ENCODE measurements at places on chromosomes 3 and 15. TPM values are rescaled to one million over a fixed set of nuclear protein-coding genes. Genes with fewer than 3 reads are reported as not detected.

DNA sequence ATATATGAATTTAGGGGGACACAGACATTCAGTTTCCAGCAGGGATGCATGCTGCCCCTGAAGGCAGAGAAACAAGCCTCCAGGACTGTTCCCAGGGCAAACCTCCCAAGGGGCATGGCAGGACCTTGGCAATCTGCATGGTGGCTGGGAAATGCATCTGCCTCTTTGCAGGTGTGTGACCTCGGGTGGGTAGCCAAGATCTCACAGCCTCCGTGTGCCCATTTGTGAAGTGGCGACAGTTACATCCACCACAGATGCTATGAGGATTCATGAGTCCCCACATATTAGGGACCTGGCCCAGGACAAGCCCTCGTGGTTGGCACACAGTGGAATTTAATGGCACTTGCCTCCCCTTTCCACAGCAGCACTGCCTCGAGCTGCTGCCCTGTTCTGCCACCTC, 29.9 kb downstream of the SLC28A1 start:
- no peak for DNase-seq

DNA sequence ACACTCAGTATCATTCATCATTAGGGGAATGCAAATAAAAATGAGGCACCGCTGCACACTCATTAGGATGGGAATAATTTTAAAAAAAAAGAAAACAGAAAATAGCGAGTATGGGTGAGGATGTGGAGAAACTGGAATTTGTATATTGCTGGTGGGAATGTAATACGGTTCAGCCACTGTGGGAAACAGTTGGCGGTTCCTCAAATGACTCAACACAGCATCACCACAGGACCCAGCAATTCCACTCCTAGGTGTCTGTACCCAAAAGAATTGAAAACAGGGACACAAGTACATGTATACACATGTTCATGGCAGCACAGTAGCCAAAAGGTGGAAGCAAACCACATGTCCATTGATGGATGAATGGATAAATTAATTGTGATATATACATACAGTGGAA, 35.2 kb upstream of the RFTN1 start:
- DNase-seq = no peak

- no peak for DNase-seq
Observed at GRCh38 chr15:39937696-39938095, 3.8 kb downstream of the EIF2AK4 start.

Gene ISL2
- polyA plus RNA-seq = not detected

Gene CFAP161
- polyA plus RNA-seq = 0.43 TPM

- DNase-seq = no peak
Observed at GRCh38 chr15:99651023-99651807, 82.0 kb downstream of the LYSMD4 start.

DNA sequence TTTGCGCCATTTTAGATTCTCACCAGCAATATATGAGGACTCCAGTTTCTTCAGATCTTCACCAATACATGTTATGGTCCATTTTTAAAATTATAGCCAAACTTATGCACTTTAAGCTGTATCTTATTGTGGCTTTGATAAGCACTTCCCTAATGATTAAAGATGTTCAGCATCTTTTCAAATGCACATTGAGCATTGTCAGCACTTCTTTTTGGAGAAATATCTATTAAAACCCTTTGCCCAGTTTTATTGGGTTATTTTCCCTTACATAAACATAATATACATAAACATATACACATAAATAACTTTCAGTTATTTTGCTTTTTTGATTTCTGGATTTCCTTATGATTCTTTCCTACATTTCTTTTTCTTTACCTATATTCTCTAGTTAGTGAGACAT, 83.8 kb downstream of the ROBO1 start:
- DNase-seq = no peak

GRCh38 chr15:59998950-59999611, 5.0 kb upstream of the FOXB1 start:
- no peak for DNase-seq

GRCh38 chr3:11607816-11608215, 35.9 kb downstream of the VGLL4 start:
- DNase-seq = no peak

- DNase-seq = no peak
Observed at GRCh38 chr15:93028632-93029213, 60.3 kb downstream of the RGMA start.

Gene C3orf70
- polyA plus RNA-seq = 9.9 TPM

DNA sequence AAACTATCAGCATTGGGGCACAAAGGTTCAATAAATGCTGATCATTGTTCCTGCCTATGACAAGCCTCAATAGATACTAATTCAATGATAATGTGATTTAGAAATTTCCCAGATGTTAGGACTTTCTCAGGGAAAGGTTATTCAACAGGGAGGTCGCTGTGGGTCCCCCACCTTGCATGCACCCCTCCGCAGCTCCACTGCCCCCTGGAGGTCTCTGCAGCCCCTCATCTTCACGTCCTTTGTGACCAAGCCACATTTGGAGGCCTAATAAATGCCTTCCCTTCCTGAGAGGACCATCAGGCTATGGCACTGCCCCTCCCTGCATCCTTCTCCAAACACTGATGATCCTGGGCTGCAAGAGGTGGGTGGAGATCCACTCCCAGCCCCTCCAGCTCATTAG, 50.2 kb downstream of the NOX5 start:
- no peak for DNase-seq

- DNase-seq = no peak
Observed at GRCh38 chr15:45163508-45163856, 24.3 kb downstream of the SHF start.
